GM12878 (cell line): ENCODE measurements at places on chromosomes 7 and 10.

DNA sequence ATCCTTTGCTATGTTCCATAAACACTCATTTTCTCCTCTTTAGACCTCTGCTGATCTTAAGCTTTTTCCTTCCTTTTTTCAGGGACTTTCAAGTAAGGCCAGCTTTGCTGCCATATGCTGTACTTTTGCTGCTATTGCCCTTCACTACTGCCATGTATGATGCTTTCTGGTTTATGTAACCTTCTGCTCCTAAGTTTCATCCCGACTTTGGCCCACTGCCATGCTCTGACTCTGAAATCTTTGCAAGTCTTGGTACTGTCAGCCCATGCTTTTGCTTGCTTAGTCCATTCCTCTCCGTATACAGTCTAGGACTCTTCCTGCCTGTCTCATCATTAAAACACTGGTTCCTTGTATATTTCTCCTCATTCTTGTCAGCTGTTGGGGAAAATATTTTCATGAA is 152.4 kb downstream of the RNF133 start:
- no peak for DNase-seq

DNA sequence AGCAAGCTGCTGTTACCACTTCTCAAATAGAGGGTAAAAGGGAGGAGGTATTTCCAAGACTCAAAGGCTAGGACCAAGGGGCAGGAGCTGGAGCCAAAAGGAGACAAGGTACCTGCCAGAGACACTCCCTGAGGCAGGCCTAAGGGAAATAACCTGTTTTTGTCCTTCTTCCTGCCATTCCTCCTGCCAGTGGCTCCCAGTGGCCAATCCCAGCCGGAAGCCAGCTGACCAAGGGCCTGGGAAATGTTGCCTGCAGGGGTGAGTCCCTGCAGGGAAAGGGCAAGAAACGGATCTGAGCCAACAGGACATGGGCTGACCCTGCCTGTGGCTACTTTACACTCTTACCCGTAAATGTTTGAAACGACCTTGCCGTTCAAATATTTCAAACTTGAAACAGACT is 3.5 kb downstream of the CYTH3 start:
- DNase-seq: no peak

DNA sequence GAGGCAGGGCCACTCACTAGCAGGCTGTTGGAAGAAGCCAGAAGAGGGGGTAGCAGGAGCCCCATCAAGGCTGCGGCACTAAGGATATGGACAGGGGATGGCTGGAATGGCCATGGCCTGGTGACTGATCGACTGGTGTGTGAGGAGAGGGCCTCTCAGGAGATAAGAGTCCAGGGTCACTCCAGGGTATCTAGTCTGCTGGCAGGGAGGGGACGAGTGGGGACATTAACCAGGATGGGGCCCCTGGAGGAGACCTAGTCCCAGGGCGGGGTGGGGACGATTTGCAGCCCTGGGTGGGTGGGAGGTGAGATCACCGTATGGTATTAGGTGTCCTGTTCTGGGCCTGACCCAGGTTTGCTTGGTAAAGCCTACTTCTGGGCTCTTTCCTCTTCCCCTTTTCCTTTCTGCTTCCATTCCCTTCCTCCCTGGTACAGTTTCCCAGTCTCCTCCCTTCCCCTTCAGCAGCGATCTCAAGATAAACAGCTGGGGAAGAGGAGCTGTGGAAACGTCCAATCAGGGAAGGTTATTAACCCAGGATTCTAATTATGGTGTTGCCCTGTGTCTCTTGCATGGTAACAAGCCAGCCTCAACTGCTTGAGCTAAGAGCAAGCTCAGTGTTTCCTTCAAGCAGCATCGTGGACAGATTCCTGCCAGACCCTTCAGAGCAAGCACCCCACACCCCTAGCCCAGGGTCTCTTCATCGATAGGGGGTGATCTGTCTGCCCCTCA is 233.2 kb downstream of the RPS24 start:
- no peak for DNase-seq

DNA sequence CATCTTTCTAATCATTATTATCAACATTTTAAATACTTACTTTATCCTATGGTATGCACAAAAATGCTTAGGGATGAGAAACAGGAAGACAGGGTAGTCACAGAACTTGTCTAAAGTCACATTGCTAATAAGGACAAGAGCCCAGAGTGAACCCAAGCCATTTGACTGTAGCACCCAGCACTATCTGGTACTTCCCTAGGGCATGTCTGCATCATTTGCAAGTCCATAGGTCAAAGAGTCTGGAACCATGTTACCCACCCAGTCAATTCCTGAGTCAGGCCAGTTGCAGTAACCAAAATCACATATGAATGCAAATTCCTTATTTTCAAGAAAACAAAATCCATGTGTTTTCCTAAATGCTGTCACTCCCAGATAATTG is 19.1 kb downstream of the ASAH2 start:
- DNase-seq: no peak

DNA sequence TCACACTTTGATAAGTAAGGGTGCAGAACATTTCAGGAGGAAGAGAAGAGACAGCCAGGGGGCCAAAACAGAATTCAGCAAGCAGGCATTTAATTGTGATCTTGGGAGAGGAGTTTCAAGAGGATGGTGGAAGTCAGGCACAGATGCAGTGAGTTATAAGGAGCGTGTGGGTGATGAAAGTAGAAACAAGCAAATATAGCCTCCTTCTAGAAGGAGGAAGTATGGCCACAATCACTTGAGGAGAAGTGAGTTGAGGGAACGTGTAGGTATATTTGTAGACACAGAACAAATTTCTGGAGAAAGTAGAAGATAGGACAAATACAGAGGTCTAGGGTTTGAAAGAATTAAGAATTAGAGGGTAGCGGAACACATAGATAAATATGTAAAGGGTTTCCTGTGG is 165.8 kb downstream of the CACNB2 start:
- DNase-seq: no peak

DNA sequence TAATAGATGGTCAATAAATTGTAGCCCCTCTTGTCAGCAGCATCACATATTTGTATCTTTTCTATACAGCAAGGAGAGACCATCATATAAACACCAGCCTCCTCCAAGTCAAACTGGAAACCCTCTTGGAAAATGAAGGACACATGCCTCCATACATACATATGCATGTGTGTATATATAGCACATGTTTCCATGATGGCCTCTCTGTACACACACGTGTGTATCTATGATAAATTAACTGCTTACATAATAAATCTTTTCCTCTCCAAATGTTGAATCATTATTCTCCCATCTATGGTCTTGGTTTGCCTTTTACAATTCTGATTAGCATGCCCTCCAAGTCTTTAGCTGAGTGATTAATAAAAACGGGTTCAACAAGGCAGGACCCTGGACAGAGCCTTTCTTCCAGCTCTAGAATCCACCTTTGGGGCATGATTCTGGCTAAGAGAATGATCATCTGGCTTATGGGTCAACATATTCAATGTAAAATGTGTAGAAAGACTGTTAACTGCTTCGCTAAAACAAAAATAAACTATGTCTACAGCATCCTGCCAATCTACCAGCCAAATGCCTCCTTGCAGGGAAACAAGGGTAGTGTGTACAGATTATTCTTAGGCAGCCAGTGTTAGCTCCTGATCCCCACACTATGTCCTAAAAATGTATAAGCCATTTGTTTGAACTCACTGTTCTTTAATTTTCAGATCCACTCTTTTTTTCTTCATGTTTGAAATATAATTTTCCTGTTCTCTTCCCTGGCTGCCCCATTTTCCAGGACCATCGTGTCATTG is 70.0 kb downstream of the CRTAC1 start:
- DNase-seq: no peak

- DNase-seq: no peak
These were observed 211.4 kb downstream of the TNS3 start for GRCh38 chr7:47370461-47371042.

- no peak for DNase-seq
These were observed 483 bp downstream of the EDRF1 start for GRCh38 chr10:125720002-125720382.

DNA sequence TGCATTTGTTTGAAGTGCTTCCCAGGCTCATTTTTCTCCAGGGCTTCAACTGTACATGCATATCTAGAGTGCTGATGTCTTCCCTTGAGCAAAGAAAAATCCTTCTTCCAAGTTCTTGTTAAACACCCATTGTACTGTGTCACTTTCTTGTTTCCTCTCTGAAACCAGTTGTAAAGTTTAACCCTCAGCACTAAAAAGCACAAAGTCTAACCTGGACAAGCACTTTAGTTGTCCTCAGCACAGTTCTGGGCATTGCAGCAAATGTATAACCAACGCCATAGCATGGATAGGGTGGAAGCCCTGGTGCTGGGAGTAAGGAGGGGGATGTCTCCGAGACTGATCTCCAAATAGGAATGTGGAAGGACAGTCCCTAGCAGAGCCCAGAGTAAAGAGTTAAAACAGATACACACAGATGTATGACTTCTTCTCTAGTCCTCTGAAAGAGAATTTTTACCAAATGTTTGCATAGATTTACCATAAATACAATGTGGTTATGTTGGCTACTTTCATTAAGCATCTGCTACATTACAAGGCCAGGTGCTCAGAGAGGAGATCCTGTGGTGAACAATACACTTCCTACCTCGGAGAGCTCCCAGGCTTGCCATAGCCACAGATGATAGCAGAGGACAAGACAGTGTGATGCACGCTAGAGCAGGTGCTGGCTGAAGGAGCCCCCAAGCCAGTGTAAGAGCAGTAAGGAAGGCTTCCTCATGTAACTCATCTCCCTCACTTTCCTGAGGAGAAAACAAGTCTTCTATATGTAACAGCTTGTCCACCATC is 57.0 kb downstream of the DNAJC12 start:
- DNase-seq: no peak

- DNase-seq: no peak
These were observed 22.6 kb downstream of the GHRHR start for GRCh38 chr7:30986331-30986730.

DNA sequence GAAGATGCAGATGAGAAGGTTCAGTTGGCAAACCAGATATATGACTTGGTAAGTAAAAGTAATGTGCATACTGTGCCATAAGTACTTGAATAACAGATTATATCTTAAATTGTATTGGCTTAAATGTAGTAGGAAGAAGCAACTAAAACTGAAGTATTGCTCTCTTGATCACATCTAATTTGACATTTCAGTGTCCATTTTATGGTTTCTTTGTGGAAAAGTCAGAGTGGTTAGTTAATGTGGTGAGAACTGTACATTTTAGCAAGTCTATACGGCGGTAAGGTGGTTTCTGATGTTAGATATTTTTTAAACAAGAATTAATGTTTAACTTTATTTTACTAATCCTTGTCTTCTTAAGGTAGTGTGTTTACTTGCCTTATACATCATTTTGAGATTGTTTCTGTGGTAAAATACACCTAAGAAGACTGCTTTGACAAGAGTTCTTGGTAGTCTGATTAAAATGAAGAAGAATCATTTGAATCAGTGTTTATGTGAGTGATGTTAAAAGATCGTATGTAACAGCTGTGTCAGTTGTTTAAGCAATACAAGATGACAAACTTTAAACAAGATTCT is 5.1 kb downstream of the ING3 start:
- no peak for DNase-seq

DNA sequence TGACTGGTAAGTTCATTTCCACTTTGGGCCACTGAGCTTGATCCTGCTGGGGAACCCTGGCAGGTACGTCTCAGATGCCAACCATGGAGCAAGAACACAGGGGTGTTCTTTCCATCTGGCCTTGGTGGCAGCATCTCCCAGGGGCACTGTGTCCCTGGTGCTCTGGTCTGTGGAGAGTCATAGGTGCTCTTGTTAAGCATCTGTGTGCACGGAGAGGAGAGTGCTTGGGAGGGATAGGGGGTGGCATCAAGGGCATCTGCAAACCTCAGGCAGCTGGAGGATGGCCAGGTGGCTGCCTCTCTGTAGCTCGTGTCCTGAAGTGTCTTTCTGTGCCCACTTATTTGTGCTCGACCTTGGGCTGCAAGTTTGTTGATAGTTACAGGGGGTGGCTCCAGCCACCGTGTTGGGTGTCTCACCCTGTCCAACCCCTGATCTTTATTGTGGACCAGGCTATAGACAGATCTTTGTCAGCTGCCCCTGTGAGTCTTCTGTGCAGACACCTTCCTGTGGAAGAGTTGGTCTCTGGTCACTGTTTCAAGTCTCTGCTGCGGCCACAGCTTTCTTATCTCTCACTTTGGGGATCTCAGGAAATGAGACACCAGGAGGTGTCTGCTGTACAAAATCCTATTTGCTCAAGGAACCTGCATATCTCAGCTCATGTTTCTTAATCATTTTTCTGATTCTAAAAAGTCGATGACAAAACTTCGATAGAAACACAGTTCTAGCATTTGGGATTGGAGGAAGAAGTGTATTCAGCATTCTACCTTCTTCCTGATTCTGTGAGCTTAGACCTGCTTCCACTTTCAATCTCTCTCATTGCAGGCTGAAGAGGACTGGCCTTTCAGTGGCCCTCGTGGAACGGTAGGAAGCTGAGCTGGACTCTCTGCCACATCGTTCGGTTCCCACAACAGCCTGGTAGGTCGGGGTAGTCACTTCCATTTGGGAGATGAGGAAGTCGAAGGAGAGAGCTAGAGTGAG is 17.2 kb upstream of the GIMAP8 start:
- DNase-seq: peak; percentile 66

DNA sequence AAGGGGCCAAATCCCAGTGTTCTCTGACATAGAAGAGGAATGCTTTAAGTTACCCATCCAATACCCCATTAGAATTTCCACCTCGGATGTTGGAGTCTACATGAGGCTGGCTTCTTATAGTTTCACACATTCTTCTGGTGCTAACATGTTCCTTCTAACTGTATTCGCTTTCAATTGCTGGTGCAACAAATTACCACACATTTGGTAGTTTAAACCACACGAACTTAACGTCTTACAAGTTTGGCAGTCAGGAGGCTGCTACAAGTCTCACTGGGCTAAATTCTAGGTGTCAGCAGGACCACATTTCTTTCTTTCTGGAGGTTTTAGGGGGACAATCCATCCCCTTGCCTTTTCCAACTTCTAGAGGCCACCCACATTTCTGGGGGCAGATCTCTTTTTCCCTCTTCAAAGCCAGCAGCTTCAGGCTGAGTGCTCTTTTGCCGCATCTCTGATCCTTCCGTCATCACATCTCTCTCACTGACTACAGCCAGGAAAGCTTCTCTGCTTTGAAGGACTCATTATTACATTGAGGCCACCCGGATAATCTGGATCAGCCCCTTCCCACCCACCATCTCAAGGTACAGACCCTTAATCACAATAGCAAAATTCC is 5.1 kb upstream of the MACC1 start:
- DNase-seq: no peak

- no peak for DNase-seq
These were observed 383.4 kb downstream of the GATA3 start for GRCh38 chr10:8437896-8438295.
